Neuronal stem cell (in vitro differentiated cells): ENCODE measurements at places on chromosomes 12 and 14.

DNA sequence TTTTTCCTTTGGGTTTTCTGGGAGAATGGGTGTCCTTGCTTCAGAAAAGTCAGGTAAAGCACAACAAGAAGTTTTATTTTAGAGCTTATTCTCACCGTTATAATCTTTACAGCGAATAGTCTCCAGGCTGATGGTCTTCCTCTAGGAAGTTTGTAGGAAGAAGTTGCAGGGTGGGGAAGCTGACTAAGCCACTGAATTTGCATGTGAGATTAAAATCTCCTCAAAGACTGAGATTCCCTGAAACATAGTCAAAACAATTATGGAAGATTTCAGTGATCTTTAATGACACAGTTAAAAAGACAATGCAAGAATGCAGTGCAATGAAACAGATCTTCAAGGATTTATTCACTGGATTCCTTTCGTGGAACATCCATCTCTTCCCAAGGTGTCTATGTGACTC lies 1.2 kb downstream of the TAS2R10 start:
- no peaks in the 10 kb centered on the region for H3K27me3 ChIP-seq
- DNase-seq = no peak
- H3K4me1 ChIP-seq = peaks cover under 1% of the 10 kb centered on the region
- no peak overlapping the region for H3K4me3 ChIP-seq

DNA sequence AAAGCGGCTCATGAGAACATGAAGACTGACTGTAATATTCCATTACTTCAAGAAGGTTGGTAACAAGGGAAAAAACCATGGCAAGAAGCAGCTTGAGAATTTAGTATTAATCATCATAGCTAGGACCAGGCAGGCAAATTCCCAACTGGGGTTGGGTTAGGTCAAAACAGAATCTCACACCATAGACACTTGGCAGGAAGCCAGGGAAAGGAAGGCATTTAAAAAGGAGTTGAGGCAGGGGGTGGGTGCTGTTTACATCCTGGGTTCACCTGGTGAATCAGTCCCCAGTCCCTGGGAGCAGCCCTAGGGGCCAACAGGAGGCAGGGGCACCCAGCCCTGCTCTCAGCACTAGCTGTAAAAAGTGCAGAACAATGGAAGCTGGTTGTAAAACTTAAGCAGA lies 108.6 kb downstream of the EGLN3 start:
- no peak for DNase-seq
- H3K36me3 ChIP-seq = no peaks in the 10 kb centered on the region
- no peak overlapping the region for H3K4me3 ChIP-seq
- H3K27me3 ChIP-seq = no peaks in the 10 kb centered on the region
- no peak overlapping the region for H3K27ac ChIP-seq

- peaks cover 4% of the 10 kb centered on the region for H3K4me1 ChIP-seq
- H3K27ac ChIP-seq = no peak overlapping the region
- no peak for DNase-seq
- H3K36me3 ChIP-seq = no peaks in the 10 kb centered on the region
- H3K4me3 ChIP-seq = no peak overlapping the region
These were observed 54.9 kb upstream of the SCN8A start for GRCh38 chr12:51536159-51536558.

GRCh38 chr14:91585856-91586255 lies 75.7 kb upstream of the PPP4R3A start:
- peaks cover 2% of the 10 kb centered on the region for H3K27me3 ChIP-seq
- no peak overlapping the region for H3K4me3 ChIP-seq
- H3K27ac ChIP-seq = no peak overlapping the region
- H3K36me3 ChIP-seq = no peaks in the 10 kb centered on the region
- no peaks in the 10 kb centered on the region for H3K4me1 ChIP-seq

GRCh38 chr12:6956021-6956727 lies 5.0 kb downstream of the PTPN6 start:
- peaks cover 4% of the 10 kb centered on the region for H3K4me1 ChIP-seq
- no peaks in the 10 kb centered on the region for H3K36me3 ChIP-seq
- H3K27ac ChIP-seq = no peak overlapping the region

DNA sequence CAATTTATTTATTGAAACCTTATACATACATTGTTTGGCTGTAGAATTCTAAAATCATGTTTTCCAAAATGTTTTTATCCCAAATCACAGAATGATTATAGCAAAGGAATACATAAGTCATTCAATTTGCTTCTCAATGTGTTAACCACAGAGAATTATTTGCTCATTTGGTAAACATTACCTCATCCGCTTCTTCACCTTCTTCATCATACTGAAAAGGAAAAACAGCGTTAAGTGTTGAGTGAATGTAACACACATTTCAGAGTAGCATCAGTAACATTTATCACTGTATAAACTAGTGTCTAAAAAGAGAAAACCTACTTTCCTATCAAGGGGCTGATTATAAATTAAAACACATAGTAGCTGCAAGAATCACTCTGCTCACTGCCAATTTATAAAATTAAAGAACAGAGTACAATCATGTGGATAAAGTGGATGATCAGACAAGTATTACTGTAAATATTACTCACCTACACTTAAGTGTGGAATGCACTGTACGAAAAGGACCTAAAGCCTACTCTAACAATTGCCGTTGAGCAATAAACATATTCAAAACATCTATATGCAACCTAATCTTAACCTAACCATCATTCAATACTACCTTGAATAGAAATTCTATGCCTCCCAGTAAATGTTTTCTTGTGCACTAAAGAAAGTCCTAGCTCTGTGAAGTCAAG lies 18.1 kb upstream of the PHLDA1 start:
- no peaks in the 10 kb centered on the region for H3K27me3 ChIP-seq
- DNase-seq = no peak
- H3K27ac ChIP-seq = no peak overlapping the region
- peaks cover 12% of the 10 kb centered on the region for H3K36me3 ChIP-seq
- no peaks in the 10 kb centered on the region for H3K4me1 ChIP-seq

DNA sequence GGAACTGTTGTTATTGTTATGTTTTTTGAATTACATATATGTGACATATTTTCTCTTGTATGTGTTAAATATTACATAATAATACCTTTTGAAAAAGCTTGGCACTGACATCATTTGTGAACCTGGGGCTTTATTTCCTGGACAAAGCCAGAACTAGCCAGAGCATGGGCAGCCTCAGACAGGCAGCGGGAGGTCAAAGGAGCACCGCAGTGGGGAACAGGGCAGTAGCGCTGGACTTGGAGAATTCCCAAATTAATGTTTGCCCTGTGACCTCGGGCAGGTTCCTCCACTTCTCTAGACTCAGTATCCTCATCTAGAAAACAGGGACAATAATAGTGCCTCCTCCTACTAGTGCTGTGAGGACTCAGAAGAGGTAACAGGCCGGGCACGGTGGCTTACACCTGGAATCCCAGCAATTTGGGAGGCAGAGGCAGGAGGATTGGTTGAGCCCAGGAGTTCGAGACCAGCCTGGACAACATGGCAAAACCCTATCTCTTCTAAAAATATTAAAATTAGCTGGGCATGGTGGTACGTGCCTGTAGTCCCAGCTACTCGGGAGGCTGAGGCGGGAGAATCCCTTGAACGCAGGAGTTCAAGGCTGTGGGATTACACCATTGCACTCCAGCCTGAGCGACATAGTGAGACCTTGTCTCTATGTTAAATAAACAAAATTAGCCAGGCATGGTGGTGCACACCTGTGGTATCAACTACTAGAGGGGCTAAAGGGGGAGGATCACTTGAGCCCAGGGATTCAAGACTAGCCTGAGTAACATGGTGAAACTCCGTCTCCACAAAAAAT lies 27.3 kb upstream of the ITPK1 start:
- no peaks in the 10 kb centered on the region for H3K36me3 ChIP-seq
- H3K4me1 ChIP-seq = no peaks in the 10 kb centered on the region
- no peak for DNase-seq
- H3K27me3 ChIP-seq = no peaks in the 10 kb centered on the region
- H3K27ac ChIP-seq = no peak overlapping the region
- no peak overlapping the region for H3K4me3 ChIP-seq
